Activated CD4-positive, alpha-beta T cell treated with anti-CD3 and anti-CD28 coated beads for 1 hour (primary cell): ENCODE measurements at places on chromosomes 7 and 10.

GRCh38 chr10:32582946-32583345 lies 137.0 kb downstream of the CCDC7 start:
- no peak for DNase-seq

DNA sequence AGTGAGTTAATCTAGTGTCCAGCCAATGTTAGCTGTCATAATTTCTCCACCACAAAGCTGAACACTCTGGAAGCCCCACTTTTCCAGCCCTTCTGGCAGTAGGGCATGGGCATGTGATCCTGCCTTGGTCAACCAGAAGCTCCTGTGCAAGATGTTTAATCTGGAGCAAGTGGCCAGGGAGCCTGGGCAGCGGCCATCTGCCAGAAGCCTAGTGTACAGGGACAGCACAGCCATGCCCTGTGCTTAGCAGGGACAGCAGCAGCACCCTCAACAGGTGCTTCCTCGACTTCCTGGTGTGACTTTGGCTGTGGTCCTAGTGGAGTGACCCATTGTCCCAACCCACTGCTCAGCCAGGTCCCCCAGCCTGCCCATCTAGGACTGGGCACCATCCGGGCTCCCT lies 10.3 kb downstream of the RBP3 start:
- DNase-seq = no peak

- no peak for DNase-seq
Observed at GRCh38 chr10:59586407-59586891, 123.2 kb downstream of the SLC16A9 start.

DNA sequence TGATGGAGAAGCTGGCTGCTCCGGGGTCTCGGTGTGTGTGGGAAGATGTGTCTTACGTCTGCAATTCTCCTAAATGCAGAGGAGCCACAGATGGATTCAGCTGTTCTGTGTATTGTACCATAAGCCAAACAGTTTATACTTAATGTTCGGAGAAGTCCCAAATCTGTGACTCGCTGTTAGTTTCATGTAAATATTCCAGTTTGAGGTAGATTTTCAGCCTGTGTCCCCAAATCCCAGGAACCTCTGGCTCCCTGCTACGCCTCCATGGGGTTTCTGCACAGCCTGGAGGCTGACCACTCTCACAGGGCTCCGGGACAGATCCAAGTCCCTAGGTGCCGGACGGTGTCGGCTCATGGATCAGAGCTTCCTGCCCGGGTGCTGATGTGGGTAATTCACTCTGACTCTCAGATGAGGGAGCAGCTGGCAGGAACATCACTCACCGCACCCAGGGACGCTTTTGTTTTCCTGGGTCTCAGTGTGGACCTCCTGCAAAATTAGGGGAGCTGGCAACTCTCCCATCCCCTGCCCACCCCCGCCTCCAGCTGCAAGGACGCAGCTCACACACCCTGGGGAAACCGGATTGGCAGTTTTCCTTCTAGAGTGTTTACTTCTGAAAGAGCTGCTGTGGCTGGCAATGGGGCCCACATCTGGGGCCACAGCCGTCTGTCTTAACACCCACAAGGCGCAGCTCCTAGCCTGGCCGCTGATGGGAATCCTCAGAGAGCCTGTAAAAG lies 421.1 kb upstream of the FOXK1 start:
- no peak for DNase-seq

DNA sequence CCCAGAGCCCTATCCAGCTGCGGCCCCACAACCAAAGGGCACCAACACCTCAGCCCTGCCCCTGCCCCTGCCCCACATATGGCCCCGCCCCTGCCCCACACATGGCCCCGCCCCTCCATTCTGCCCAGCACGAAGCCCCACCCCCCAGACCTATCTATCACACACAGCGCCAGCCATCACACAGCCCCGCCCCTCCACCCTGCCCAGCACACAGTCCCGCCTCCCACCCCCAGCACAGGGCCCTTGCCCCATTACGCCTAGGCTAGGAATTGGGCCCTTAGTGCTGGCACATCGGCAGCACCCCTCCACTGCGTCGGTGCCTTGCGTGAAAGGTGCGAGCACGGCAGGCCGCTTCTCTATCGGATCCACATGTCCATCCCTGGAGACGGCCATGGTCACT lies 126.8 kb downstream of the MAD1L1 start:
- DNase-seq = no peak

DNA sequence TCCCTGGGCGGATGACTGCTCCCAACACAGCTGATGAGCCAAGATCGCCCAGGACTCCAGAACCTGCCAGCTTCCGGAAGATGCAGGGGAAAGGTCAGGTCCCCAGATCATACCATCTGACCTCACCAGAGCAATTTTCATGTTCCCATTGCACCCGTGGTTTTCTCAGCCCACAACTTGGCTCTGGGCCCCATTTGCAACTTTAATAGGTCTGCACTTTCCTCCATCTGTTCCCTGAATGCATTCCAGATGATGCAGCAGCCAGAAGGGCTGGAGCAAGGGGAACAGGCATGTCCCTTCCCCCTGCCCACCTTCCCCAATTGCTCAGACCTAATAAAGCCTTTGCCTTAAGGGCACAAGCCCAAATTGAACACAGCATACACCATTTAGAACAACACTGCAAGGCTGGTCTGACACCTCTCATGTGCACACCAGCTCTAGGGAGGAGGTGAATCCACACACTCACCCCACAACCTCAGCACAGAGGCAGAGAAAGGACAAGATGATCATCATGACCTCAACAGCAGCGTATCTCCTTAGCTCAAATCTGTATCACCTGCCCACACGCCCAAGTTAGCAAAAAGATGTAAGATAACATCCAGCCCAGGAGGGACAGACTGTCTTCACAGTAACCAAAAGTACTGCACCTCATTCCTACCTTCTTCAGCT lies 87.5 kb downstream of the PLXNA4 start:
- no peak for DNase-seq

DNA sequence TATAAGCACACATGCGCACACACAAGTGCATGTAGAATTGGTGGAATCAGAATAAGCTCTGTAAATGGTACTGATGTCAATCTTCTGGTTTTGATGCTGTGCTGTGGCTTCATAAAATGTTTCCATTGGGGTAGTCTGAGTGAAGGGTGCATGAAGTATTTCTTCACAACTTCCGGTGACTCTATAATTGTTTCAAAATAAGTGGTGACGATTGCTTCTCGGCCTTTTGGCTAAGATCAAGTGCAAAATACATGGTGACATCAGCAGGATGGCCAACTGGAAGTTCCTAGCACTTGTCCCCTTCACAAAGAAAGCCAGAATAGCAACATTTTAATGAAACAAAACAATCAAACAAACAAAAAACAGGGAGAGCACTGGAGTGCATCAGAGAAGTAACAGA lies 41.6 kb upstream of the CAMK2B start:
- DNase-seq = no peak

DNA sequence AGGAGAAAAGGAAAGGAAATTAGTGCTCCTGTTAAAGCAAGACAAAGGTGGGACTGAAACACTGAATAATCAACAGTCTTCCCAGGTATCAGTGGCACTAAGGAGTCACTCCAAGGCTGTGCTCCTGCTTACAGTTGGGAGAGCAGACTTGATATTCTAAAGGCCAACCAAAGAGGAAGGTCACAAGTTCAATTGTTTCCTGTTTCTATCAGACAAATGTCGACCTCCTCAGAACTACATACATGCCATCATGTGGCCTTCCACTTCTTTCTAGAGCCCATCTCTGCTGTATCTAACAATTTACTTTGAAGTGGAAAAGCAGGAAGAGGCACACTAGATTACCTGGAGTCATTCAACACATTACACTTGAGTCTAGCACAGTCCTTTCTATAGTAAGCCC lies 3.4 kb downstream of the ZNF239 start:
- DNase-seq = no peak

GRCh38 chr7:3592401-3593134 lies 291.5 kb downstream of the SDK1 start:
- no peak for DNase-seq

DNA sequence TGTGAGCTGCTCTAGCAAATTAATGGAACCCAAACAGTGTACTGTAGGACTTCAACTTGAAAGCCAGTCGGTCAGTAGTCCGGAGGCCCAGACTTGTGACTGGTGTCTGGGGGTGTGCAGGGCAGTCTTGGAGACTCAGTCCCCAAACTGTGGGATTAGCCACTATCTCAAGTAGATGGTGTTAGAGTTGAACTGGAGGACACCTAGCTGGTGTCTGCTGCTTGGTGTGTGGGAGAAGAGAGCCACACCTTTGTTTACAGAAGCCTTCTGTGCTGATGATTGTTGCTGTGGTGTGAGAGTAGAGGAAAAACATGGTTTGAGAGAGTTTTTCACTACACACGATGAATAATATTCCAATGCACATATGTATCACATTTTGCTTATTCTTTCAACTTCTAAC lies 47.4 kb downstream of the CUL2 start:
- DNase-seq = no peak

DNA sequence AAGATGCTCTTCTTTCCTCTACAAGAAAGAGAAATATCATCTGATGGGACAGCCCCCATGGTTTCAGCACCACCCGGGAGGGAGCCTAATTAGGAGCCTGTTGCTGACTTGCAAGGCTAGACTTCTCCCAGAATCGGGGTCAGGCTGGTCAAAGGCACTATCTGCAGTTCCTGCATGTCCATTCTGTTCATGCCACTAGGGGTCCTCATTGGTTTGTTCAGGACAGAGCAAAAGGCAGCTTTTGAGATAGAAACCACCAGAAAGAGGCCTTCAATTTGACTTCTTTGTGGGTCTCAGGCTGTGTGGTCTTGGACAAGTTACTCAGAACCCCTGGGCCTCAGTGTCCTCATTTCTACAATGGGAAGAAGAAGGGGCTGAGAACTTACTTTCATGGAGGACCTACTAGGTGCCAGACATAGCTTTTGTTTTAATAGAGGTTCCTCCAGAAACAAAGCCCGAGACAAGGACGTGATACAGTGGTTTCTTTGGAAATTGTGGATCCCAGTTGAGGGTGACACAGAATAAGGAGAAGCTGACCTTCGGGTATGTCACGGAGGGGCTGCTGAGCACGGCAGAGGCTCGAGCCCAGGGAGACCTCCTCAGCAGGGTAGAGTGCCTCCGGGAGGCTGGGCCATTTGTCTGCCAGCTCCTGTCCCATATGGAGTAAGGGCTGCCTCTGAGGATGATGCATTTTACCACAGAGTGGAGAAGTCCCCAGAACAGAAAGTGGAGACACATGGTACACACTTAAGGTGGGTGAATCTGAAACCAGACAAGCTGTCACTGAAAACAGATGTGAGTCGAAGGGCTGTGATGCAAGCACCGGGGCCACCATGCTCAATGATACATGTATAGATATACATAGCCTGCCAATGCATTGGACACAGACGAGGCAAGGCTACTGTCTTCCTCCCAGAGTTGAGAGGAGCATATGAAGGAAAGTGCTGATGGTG lies 33.1 kb upstream of the NEUROD6 start:
- no peak for DNase-seq

GRCh38 chr10:128036746-128037543 lies 89.3 kb downstream of the MKI67 start:
- no peak for DNase-seq

DNA sequence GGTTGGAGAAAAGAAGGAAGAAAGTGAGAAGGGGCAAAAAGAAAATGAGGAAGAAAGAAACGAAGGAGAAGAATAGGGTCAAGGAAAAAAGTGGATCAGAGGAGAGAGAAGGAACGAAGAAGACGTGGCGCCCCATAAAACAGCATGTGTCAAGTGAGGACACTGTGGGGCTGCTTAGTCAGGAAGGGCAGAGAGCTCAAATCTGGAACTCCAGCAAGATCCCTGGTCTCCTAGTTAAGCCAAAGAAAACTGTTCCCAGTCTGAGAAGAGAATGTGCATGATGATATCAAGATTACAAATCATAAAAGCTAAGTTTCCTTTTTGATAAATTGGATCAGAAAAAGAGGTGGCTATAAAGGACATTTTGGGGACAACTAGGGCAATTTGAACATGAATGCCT lies 33.0 kb downstream of the CREB3L2 start:
- DNase-seq = no peak

GRCh38 chr10:74652664-74653063 lies 173.7 kb upstream of the KAT6B start:
- no peak for DNase-seq

DNA sequence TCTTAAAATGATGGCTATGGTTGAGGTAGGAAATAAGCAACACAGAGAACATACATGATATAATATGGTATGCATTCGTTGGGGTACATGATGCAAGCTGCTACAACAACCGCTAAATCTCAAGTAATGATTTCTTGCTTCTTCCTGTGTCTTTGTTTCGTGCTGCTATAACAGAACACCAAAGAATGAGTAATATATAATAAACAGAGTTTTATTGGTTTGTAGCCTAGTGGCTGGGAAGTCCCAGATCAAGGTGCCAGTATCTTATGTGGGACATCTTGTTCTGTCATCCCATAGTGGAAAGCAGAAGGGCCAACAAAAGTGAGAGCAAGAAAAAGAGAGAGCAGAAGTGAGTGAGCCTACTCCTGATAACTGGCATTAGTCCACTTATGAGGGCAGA lies 689.7 kb downstream of the SUGCT start:
- DNase-seq = no peak

DNA sequence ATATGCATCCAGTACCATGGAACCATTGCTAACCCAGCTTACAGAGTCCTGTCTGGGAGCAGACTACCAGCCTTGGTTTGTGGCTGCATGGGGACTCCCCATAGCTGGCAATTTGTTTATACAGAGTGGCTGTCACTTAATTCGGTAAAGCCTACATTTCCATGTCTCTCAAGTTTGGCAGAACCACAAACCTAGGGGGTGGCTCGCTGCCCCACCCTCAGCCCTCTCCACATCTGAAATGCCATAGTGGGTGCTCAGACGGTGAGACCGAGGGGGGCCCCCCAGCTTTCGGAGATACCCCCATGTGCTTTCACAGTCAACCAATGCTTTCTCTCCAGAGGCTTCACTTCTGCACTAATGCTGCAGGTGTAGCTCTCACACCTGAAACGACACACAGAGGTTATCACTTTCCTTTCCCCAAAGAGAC lies 75.5 kb upstream of the KAT6B start:
- no peak for DNase-seq

- no peak for DNase-seq
Observed at GRCh38 chr10:74822521-74823089, 3.8 kb upstream of the KAT6B start.

- DNase-seq = no peak
Observed at GRCh38 chr10:62820586-62820985, 4.4 kb upstream of the EGR2 start.

DNA sequence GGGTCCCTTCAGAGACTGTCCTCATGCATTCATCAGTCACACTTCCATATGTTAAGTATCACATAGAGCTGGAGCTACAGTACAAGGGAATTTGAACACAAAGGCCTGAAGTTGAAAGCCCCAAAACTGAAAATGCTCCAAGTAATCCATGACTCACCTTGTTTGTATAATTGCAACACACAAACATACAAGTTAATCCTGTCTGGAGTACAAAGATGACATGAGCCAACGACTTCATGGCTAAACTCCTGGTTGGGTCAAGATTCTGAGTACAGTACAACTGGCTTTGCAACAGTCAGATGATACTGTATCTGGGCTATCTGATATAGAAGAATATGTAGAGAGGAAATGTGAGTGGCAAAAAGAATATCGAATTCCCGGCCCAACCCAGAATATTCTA lies 73.1 kb upstream of the AASS start:
- DNase-seq = no peak

DNA sequence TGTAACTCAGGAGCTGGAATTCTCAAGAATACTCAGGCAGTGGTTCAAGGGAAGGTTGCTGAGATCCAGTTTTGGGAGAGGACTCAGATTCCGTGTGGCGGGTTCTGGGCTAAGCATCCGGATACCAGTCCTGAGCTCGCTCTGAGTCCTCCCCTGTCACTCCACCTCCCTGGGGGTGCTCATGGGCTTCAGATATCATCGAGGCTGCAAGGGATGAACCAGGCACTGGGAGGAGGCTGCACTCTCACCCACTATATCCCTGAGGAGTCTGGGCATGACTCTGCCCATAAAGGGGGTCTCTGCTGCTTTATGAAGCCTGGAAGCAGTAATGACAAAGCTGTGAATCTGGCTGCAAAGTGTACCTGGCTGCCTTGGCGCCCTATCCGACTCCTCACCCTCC lies 188.5 kb downstream of the TNS3 start:
- DNase-seq = no peak
